ENCODE measurements at places on chromosomes 12 and 14.

DNA sequence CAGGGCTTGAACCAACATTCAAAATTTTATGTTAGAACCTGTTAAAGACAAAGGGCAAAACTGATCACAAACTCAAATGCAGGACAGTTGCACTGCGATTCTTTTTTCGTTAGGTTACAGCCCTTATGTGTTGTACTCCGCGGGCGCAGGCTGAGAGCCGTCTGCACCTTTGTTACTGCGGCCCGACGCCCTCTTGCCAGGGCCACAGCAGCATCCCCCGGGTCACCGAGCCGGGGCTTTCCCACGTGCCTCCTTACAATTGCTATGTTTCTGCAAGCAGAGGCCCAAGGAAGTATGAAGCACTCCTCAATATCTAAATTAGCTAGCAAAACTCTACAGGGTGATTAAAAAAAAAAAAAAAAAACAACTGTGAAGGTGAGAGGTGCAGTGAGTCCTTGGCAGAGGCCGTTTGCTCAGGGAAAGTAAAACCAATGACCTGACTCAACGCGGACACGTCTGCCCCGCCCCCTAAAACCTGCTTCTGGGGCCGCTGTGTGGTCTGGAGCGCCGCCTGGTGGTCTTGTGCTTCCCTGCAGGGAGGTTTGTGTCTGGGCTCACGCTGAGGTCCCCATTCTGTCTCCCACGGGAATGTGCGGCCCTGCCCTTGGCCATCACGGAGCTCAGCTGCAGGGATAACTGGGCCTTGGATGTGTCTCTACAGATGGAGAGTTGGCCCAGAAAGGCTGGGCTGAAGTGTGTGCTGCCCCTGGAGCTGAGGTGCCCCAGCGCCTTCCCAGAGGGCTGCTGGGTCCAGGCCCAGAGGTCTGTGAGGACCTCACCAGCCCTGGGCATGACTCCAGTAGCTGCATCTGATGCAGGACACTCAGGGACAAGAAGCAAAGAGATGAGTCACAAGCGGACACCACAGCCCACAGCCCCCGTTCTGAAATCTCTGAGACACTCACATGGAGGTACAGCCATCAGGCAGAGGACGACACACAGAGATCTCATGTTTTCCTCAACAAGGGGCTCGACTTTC lies 418.5 kb downstream of the TMEM121 start:
- no peak overlapping the region for H3K27ac ChIP-seq
- no peaks in the 10 kb centered on the region for H3K27me3 ChIP-seq
- no peaks in the 10 kb centered on the region for H3K4me1 ChIP-seq
- no peak overlapping the region for H3K4me3 ChIP-seq
- no peaks in the 10 kb centered on the region for H3K36me3 ChIP-seq

DNA sequence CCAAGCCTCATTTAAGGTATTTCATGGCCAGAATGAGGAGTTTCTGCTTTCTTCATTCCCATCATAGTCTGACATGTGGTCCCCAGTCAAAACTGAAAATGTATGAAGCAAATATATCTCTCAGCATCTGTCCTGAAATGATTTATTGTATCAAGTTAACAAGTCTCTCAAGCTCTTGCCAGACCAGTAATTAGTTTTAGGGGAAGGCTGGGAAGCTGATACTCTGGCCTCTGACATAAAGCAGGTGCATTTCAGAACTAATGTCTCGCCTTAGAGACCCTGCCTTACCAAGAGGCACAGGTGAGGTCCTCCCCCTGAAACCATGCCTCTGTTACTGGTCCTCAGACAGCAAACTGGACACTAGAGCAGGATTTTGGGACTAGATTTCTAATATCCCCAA lies 266.5 kb downstream of the SLC15A4 start:
- no peak overlapping the region for H3K4me3 ChIP-seq
- peaks cover 9% of the 10 kb centered on the region for H3K27me3 ChIP-seq
- H3K27ac ChIP-seq, result no peak overlapping the region

GRCh38 chr12:127146991-127147718 lies 1119.8 kb upstream of the TMEM132C start:
- H3K27me3 ChIP-seq, result peaks cover 7% of the 10 kb centered on the region
- no peak for DNase-seq
- H3K27ac ChIP-seq, result no peak overlapping the region
- no peak overlapping the region for H3K4me3 ChIP-seq

GRCh38 chr12:85588221-85588620 lies 248.0 kb downstream of the RASSF9 start:
- H3K36me3 ChIP-seq, result no peaks in the 10 kb centered on the region
- H3K4me1 ChIP-seq, result no peaks in the 10 kb centered on the region
- H3K27me3 ChIP-seq, result no peaks in the 10 kb centered on the region
- no peak overlapping the region for H3K4me3 ChIP-seq
- no peak overlapping the region for H3K27ac ChIP-seq

- H3K4me3 ChIP-seq, result no peak overlapping the region
- H3K4me1 ChIP-seq, result peaks cover 22% of the 10 kb centered on the region
- H3K36me3 ChIP-seq, result no peaks in the 10 kb centered on the region
- H3K27ac ChIP-seq, result no peak overlapping the region
- DNase-seq, result no peak
Measured at GRCh38 chr14:33918256-33918655, 32.6 kb downstream of the EGLN3 start.

GRCh38 chr14:99266181-99267178 lies 5.5 kb downstream of the BCL11B start:
- H3K4me3 ChIP-seq, result no peak overlapping the region
- H3K27ac ChIP-seq, result no peak overlapping the region
- H3K27me3 ChIP-seq, result peaks cover 29% of the 10 kb centered on the region
- DNase-seq, result peak; percentile 94

- DNase-seq, result peak; percentile 78
- no peaks in the 10 kb centered on the region for H3K4me1 ChIP-seq
- H3K36me3 ChIP-seq, result no peaks in the 10 kb centered on the region
- H3K27ac ChIP-seq, result peak overlapping the region; percentile 40
- H3K4me3 ChIP-seq, result peak overlapping the region; percentile 33
- no peaks in the 10 kb centered on the region for H3K27me3 ChIP-seq
Measured at GRCh38 chr12:25052196-25052913, 103.5 kb upstream of the BCAT1 start.

DNA sequence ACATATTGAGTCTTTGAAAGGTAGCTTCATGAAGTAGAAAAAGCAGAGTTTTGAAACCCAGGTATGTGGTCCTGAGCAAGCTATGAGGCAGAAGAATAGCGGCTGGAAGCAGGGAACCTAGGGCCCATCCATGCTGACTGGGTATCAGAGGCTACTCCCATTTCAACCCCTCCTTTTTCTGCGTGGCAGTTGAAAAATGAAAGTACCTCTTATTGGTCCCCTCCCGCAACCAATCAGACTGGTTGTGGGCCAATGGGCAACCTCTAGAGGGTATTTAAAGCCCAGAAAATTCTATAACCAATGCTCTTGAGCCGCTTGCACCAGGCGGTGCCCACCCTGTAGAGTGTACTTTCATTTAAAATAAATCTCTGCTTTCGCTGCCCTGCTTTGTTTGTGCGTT lies 1.6 kb upstream of the SNRPF start:
- peaks cover 28% of the 10 kb centered on the region for H3K4me1 ChIP-seq
- peaks cover 12% of the 10 kb centered on the region for H3K36me3 ChIP-seq
- H3K27ac ChIP-seq, result no peak overlapping the region
- H3K27me3 ChIP-seq, result no peaks in the 10 kb centered on the region
- H3K4me3 ChIP-seq, result no peak overlapping the region
- DNase-seq, result no peak

Measured in stomach (tissue), 19 donors.